ENCODE measurements at places on chromosomes 7 and 10.

DNA sequence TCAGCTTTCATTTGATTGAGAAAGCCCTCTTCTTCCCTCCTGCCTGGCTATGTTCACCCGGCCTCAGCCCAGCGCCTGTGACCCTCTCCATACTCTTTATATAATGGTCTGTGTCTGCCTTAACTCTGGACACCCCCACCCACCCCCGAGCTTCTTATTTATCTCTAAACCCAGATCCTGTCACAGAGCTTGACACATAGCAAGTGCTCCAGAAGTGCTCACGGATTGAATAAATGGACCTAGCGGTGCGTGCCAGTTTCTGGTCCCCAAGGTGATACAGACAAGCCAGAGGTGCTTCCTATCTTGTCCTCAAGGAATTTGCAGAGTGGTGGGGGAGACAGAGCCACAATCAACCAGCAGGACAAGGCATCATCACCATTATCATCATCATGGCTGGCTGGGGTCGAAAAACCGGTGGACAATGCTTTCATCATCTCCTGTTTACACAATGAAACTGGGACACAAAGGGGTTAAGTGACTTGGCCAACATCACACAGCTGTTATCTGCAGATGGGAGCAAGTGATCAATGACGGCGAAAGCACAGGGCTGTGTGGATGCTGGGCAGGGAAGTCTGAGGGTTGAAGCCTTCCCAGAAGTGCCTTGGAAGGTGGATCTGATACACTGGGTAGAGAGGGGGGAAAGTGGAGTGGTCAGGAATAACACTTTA lies 2.2 kb upstream of the LOXL4 start:
- no peak for DNase-seq

- no peak for DNase-seq
These were observed 847.2 kb downstream of the CCSER2 start for GRCh38 chr10:85175635-85176034.

DNA sequence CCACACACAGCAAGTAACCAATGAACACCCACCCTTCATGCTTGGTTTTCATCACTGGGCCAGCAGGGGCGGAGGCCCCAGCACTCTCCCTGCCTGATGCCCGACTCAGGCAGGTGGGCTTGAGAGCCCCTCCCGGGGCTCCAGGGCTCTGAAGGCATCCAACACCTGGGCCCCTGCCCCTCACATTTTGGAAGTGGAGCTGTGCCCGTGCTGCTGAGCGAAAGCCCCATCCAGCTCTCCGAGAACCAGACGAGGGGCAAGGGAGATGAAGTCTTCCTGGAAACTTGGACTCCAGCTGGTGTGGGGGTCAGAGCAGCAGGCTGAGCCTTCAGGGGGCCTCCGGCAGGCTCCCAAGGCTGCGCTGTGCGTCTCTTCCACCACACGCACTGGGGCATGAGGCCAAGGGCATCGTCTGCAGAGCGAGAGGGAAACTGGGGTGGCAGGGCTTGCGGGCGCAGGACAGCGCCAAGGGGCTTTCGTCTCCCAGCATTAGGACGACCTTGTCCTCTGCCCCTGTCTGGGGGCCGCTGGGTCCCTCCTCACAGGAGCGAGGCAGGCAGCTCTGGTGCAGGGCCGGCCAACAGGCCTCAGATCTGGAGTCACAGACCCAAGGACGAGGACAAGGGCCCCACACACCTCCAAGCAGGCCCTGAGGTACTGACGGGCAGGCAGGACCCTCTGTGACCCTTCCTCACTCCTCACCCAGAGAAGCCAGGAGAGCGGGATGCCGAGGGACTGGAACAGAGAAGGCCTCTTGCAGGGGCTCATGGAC lies 108.3 kb upstream of the FAM20C start:
- no peak for DNase-seq

GRCh38 chr10:116076621-116077020 lies 196.4 kb downstream of the GFRA1 start:
- no peak for DNase-seq

- no peak for DNase-seq
These were observed 148.9 kb downstream of the PARD3 start for GRCh38 chr10:34666008-34666704.

- no peak for DNase-seq
These were observed 55.1 kb downstream of the FAM53B start for GRCh38 chr10:124688889-124689670.

DNA sequence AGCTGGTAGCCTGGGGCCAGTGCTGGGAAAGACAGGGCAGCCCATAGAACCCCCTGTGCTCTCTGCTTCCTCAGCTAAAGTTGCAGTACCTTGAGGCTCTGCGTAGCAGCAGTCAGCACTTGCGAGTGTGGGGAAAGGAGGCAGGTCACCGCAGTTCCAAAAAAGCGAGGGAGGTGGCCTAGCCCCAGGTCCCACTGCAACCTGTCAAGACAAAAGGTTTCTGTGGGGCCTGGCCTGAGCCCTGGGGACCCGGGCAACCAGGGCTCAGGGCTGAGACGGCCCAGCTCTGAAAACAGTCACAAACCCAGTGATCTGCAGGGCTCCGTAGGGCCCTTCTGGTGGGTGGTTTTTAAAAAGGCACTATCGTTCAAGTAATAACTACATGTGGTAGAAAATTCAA lies 19.5 kb downstream of the RRP12 start:
- no peak for DNase-seq

DNA sequence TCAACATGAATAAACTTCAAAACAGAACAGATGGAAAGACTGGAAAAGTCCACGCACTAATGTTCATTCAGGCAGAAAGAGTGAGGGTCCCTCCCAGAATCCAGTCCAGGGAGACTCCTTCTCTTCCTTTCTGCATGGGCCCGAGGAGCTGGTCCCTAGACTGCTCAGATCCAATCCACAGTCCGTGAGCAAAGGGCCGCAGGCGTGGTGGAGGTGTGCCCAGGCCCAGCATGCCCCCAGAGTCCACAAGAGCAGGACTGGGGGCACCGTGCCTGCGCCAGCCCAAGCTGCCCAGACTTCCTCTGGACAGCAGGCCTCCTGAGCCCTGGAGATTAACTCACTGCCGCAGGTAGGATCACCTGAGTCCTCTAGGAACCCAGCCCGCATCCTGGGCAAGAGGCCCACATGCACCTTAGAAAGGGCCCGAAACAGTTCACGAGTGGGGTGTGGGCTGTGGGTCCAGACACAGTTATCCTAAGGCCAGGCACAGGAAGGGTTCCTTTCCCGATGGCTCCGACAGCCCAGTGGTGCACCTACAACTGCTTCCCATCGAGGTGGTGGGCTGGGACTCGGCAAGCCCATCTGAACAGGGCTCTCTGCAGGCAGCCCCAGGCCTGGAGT lies 531.0 kb downstream of the DNAJB6 start:
- no peak for DNase-seq

- DNase-seq, result no peak
These were observed 483.0 kb downstream of the MAGI2 start for GRCh38 chr7:78970440-78970916.

DNA sequence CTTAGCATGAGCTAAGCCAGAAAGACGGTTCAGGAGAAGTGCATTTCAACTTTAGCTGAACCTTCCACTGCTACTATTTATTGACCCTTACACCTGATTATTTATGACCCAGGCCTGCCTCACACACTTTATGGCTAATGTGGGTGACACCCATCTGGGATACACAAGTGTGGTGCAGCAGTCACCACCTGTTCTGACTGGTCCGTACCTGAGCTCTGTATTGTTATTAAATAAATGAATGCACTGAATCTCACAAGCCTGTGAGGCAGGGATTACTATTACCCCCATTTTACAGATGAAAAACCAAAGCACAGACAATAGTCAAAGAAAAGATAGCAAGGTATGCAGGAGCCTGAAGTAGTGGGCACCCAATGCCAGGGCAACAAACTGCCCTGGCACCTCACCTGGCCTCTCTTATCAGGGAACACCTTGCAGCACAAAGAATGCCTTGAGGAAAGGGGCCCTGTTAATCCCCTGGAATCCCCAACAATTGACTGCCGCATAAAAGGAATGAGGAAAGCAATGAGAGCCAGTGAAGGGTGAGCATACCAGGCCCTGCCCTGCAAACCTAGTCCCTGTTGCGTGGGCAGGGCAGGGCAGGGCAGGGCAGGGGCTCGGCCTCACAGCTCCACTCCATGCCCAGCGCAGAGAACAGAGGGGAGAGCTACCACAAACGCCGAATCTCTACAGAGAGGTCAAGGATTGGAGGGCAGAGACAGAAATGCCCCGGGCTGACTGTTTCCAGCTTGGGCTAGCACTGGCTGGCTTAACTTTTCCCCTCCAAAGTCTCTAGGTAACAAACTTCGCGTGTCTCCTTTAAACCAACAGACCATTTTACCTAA lies 1.3 kb downstream of the ANXA11 start:
- DNase-seq, result no peak

Data from NCI-H1092 treated with DMSO at 0.1 percent for 48 hours (cell line).